ENCODE measurements at places on chromosomes 11 and 22.
A peak's percentile ranks its signal among the peaks of the same experiment; 100 is the strongest.

- no peak for DNase-seq
Observed at GRCh38 chr22:44020981-44021380, 3.1 kb upstream of the PARVB start.

GRCh38 chr11:91850533-91851275 is 373.9 kb upstream of the FAT3 start:
- DNase-seq = no peak

- no peak for DNase-seq
Observed at GRCh38 chr22:44850946-44851345, 98.6 kb downstream of the ARHGAP8 start.

DNA sequence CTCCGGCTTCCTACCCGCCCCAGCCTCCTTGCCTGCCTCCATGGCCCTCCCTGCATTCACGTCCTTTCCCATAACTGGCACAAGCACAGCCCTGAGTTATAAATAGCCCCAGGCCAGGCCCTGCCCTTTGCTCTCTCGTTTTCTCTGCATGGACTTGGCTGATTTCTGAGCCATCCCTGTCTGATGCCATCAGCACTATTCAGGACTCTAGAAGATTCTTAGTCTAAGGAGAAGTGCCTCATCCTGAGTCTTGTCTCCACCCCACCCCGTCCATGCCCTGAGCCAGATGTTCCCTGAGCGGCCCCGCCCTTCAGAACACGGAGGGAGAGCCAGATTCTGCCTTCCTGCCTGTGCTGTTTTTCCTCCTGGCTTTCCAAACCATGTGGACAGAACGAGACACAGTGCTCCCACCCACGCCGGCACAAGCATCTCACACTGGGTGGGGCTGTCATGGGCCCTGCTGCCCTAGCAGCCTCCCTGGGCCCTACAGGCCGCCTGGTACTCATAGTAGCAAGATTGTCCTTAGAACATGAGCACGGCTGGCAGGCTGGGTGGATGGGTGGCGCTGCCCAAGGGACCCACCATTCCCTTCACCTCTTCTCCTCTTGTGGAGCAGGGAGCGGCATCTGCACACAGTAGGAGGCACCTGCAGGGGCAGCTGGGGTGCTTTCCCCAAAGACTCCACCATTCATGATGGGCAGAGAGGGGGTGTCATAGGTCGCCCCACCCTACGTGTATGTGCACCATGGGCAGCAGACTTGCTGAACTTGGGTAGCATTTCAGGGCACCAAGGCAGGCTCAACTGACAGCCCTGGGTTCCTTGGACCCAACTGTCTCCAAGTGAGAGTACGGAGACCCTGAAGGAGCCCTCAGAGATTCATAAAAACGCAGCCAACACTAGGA is 76.9 kb downstream of the BCR start:
- DNase-seq = no peak

- DNase-seq = no peak
Observed at GRCh38 chr11:120197977-120198376, 12.9 kb upstream of the OAF start.

- DNase-seq = no peak
Observed at GRCh38 chr11:64299847-64300648, at the start of gene CATSPERZ. CATSPERZ (plus strand) TSS chr11:64300358; CDS start chr11:64300411, 53 bp downstream.

GRCh38 chr11:64333556-64333955 is 6.4 kb upstream of the CCDC88B start:
- no peak for DNase-seq

GRCh38 chr11:86957976-86958646 is 2.9 kb upstream of the FZD4 start:
- no peak for DNase-seq

- no peak for DNase-seq
Observed at GRCh38 chr11:37108436-37109285, 510.6 kb upstream of the RAG2 start.

GRCh38 chr11:58391879-58392278 is 14.8 kb downstream of the OR5B3 start:
- DNase-seq = no peak

- DNase-seq = no peak
Observed at GRCh38 chr11:68778205-68778604, 26.9 kb upstream of the TESMIN start.

- no peak for DNase-seq
Observed at GRCh38 chr11:108170184-108170583, 48.8 kb downstream of the ACAT1 start.

DNA sequence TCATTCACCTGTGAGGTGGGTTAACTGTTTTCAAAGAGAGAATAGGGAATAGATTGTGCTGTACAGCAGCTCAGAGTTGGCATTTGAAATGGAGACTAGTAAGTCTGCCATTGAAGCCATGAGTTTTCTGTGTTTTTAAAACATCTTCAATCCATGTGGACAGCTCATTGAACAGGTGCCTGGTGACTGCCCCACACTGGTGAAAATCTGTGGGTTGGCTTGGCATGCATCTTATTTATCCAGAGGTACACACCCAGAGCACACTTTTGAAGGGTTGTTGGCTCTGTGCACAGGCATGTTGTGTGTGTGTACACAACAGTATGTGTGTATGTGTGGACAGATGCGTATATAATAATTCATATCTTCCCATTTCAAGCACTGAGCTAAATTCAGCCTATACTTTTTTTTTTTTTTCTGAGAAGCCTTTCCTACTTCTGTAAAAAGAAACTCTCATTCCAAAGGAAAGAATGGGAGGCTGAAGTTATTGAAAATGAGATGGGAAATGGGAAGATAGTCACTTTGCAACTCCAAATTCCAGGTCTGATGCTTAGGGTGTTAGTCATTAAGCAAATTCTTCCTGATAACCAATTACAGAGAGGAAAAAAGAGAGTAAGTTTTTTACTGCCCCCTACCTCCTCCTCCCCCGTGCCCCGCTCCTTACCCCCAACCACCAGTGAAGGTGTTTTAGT is 7.0 kb upstream of the LYVE1 start:
- DNase-seq = no peak

DNA sequence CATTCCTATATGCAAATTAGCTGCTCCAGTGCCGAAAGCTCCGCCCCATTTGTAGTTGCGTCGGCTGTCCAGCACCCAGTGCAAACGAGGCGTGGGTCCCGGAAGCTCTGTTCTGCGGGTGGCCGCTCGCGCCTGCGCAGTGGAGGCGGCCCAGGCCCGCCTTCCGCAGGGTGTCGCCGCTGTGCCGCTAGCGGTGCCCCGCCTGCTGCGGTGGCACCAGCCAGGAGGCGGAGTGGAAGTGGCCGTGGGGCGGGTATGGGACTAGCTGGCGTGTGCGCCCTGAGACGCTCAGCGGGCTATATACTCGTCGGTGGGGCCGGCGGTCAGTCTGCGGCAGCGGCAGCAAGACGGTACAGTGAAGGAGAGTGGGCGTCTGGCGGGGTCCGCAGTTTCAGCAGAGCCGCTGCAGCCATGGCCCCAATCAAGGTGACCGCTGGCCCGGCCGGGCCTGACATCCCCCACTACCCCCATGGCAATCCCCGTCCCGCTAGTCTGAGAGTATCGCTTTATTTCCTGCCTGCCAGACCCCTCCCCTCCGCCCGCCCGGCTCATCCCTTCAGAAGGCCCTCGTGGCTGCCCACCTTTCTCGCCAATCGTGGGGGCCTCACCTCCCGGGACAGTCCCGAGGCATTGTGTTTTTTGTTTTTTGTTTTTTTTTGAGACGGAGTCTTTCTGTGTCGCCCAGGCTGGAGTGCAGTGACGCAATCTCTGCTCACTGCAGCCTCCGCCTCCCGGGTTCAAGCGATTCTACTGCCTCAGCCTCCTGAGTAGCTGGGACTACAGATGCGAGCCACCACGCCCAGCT is at the start of gene PRDX5:
PRDX5 (plus strand) TSS at position 161 of the 805 bp plus-strand sequence; CDS start at position 256, 95 bp downstream.
- peak; percentile 99 for DNase-seq

DNA sequence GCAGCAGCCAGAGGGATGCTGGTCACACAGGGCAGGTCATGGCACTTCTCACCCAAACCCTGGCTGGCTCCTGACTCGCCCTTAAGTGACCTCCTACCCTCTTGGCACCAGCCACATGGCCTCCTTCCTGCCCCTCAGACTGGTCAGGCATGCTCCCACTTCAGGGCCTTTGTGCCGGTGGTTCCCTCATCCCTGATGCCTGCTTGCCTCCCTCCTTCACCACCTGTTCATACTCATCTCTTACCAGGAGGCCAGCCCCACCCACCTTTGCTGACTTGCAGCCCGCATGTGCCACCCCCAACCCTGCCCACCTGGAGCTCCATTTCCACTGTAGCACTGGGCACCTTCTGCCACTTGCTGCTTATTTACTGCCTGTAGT is 20.1 kb downstream of the GNAZ start:
- DNase-seq = no peak

DNA sequence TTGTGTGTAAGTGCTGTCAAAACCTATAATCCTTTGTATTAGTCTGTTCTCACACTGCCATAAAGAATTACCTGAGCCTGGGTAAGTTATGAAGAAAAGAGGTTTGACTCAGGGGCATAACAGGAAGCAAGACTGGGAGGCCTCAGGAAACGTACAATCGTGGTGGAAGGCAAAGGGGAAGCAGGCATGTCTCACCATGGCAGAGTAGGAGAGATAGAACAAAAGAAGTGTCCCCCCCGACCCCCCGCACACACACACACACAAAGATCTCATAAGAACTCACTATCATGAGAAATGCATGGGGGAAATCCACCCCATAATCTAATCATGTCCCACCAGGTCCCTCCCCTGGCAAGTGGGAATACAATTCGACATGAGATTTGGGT is 2.3 kb upstream of the USP28 start:
- DNase-seq = peak; percentile 13

GRCh38 chr11:44592125-44592940 is 26.9 kb downstream of the CD82 start:
- DNase-seq = peak; percentile 92

- no peak for DNase-seq
Observed at GRCh38 chr11:117239295-117239694, 6.8 kb downstream of the RNF214 start.

DNA sequence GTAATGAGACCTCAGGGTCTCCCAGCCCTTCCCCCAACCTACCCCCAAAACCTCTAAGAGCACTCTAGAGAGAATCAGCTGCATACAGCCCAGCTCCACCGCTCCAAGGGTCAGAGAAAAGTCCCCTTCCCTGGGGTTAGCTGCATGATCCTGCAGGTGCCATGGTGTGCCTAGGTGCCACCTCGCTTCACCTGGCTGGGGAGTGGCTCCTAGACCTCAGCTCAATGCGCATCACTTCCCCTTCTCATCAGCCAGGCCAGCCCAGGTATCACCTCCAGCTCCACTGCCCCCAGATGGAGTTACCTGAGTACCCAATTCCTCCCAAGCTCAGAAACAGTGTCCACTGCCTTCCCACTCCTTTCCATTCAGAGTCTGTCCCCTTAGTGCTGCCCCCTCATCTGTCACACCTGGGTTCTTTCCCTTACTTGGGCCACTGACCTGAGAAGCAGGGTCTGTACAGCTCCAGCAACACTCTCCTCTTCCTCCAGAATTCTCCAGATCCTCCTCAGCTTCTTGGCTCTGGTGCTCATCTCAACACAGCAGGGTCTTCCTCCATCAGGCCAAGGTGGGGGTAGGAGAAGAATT is 1.3 kb downstream of the STARD10 start:
- no peak for DNase-seq

DNA sequence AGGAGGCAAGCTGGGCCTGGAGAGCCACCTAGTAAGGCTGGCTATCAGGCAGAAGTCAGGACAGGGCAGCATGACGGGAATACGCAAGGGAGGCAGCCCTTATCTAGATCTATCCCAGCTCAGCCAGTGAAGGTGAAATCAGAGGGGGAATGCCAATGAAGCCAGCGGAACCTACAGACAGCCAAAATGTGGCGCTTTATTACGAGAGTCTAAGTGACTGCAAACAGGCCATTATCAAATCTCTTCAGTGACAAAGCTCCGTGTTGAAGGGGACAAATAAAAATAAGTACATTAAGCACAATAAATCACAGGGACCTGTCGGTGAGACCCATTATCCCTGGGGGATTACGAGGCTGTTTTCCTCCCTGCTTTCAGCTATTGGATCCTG is 22.8 kb downstream of the LARGE1 start:
- DNase-seq = no peak

GRCh38 chr22:30978304-30978962 is 9.4 kb downstream of the TUG1 start:
- DNase-seq = no peak

DNA sequence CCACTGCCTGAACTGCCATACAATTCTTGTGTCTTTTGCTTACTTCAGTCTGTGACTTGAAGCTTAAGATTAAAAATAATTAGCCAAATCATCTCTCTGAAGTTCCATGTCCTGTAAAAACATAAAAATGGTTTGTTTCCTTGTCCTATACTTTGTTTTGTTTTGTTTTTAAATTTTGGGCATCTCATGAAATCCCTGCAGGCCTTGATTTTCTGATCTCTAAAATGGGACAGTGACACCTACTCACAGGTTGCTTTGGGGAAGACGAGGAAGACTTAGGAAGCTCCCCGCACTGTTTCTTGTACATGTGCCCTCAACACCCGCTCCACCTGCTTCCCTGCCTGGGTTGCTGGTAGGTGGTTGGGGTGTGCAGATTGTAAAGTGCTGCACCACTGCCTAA is 38.9 kb downstream of the TSPAN18 start:
- no peak for DNase-seq

- DNase-seq = no peak
Observed at GRCh38 chr11:34860518-34860917, 55.7 kb downstream of the APIP start.

DNA sequence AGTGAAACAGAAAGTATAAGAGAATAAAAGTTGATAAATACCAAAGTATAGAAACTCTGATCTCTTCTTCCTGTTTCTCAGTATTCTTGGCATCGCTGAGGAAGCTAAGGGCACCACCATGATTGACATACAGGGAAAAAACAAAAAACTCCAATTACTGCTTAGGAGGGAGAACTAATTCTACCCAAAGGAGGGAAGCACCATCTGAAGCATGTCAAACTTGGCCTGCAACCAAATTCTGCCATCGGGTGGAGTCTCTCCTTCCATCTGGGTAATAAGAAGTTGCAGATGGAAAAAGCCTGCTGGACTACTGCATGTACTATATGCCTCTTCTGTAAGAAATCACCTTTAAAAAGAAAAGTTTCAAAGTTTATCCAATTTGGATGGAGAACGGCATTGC is 30.5 kb upstream of the PPP2R1B start:
- DNase-seq = peak; percentile 6

- no peak for DNase-seq
Observed at GRCh38 chr11:27524155-27524554, 17.6 kb upstream of the LIN7C start.

- DNase-seq = no peak
Observed at GRCh38 chr11:71268706-71269321, 16.4 kb upstream of the SHANK2 start.

GRCh38 chr11:95296165-95296564 is 65.2 kb upstream of the SESN3 start:
- peak; percentile 28 for DNase-seq

Measured in suppressor macrophage (primary cell).